ENCODE measurements at places on chromosomes 12 and 14.
A peak's percentile ranks its signal among the peaks of the same experiment; 100 is the strongest.

GRCh38 chr14:90005939-90006530 lies 50.3 kb downstream of the TDP1 start:
- ATAC-seq, result no peak

DNA sequence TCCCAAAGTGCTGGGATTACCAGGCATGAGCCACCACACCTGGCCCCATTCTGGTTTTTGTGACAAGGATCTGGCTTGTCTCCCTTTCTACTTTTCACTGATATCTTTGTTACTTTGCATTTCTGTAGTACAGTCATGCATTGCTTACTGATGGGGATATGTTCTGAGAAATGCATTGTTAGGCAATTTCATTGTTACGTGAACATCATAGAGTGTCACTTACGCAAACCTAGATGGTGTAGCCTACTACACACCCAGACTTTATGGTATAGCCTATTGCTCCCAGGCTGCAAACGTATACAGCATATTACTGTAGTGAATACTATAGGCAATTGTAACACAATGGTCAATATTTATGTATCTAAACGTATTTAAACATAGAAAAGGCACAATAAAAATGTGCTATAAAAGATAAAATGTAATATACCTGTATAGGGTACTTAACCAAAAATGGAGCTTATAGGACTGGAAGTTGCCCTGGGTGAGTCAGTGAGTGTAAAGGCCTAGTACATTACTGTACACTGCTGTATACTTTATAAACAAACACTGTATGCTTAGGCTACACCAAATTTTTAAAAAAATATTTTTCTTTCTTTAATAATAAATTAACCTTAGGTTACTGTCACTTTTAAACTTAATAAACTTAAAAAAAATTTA lies 16.0 kb downstream of the MRPL42 start:
- no peak for ATAC-seq

- no peak for ATAC-seq
Observed at GRCh38 chr14:69879175-69880043, at the start of gene SMOC1. SMOC1 (plus strand) TSS chr14:69879416; CDS start chr14:69879679, 263 bp downstream.

DNA sequence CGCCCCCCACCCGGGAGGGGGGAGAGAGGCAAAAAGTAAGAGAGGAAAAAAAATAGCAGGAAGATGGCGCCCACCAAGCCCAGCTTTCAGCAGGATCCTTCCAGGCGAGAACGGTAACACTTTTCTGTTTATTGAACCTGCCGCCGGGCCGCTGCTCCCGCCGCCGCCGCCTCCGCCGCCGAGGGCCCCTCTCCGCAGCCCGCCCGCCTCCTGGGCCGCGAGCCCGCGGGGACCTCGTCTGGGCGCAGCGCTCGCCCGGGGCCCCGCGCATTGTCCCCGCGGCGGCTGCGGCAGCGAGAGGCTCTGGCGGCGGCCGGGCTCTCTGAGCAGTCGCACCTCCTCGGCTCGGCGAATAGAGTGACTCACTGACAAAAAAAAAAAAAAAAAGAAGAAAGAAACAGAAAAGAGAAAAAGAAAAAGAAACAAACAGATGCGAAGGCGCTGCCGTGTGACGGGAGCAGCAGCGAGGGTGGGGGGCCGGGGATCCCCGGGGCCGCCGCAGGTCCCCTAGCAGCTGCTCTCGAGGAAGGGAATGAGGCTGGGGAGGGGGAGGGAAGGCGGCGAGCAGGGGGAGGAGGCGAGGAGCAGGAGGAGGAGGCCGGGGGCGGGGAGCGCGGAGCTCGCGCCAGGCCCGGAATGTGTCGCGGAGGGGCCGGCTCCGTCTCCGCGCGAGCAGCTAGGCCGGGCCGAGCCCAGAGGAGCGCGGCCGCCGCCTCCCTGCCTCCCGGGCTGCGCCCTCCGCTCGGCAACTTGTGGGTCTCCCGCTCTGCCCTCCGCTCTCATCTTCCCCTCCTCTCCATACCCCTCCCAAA lies 781 bp downstream of the NPAS3 start:
- peak; percentile 66 for ATAC-seq

DNA sequence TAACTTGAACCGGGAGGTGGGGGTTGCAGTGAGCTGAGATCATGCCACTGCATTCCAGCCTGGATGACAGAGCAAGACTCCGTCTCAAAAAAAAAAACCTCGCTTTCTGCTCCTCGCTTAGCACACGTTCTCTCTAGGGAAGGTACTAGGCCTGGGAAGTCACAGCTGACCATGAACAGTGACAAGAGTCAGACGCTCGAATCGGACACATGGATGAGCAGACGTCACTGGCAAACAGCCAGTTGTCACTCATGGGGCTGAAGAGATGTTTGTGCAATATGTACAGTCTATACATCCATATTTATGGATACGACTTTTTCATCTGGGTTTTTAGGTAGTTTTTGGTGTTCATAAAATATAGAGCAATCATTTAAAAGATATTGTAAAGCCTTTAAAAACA lies 19.4 kb downstream of the TCHP start:
- ATAC-seq, result no peak

GRCh38 chr12:73947326-73948026 lies 590.2 kb upstream of the ATXN7L3B start:
- no peak for ATAC-seq

Data from activated CD4-positive, CD25-positive, alpha-beta regulatory T cell treated with anti-CD3 and anti-CD28 coated beads, Interleukin-2, amount 50 U/mL, for 24 hours (primary cell).